ENCODE measurements at places on chromosomes 11 and 22. TPM values are rescaled to one million over a fixed set of nuclear protein-coding genes. Genes with fewer than 3 reads are reported as not detected.

DNA sequence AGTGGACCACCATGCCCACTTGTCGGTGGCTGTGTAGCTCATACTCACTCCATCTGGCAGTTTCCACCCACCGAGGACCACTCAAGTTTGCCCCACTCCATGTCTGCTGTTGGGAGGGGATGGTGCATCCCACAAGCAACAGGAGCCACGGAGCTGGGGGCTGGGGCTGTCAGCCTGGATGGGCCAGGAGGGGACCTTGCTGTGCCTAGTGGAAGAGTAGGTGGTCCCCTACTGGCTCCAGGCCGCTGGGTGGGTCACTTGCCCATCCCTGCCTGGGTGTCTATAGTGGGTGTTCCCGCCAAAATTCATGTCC, 57.0 kb downstream of the SMIM38 start:
- DNase-seq = no peak

DNA sequence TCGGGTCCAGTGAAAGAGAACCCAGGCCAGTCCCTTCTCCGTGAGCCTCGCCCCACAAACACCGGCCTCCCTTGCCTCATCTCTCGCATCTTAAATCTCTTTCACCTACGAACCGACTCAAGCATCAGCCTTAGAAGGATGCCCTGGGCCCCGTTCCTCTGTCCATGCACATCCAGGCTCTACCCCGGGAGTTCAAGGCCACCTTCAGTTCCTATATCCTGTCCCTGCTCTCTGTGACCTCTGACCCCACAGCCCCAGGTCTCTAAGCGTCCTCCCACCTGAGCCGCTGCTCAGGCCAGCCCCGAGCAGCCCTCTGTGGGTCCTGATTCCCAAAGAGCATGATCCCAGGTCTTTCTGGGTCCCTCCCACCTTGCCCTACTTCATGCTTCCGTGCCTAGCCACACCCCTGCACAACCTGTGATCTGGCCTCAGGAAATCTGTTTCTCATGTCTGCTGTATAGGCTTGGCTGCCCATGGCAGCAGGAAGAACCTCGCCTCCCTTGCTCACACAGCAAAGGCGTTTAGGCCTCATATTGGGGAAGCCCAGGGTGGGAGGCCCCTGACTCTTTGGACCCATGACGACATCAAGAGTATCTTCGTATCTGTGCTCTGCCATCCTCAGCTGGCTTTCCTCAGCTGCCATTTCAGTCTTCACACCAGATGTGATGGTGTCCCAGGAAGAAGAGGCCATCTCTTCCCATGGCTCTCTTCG, 77.5 kb upstream of the SEPTIN5 start:
- no peak for DNase-seq

DNA sequence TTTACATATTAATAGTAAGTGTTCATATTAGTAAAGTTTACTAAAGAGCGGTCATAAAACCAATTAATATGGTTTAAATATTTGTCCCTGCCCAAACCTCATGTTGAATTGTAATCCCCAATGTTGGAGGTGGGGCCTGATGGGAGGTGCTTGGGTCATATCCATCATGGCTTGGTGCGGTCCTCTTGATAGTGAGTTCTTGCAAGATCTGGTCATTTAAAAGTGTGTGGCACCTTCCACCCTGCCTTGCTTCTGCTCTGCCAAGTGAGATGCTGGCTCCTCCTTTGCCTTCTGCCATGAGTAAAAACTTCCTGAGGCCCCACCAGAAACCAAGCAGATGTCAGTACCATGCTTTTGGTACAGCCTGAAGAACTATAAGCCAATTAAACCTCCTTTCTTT, 54.8 kb upstream of the OLFML1 start:
- DNase-seq = no peak

GRCh38 chr11:79419120-79419519, 21.7 kb downstream of the TENM4 start:
- no peak for DNase-seq

DNA sequence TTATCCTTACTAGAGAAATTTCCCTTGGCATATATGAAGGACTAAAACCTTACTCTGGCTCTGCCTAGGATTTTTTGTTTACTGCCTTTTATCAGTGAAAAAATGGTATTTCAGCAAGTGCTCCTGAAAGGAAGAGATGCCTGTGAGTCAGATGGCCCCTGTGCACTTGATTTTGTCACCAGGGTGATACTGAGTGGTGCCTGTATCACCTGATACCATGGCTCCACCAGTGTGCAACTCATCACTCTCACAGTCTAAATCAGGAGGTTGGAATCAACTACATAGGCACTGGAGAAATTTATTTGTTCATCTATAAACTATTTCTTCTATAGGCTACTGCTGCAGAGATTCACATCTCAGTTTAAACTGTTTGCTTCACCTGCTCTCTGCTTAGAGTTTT, 43.2 kb downstream of the F2 start:
- no peak for DNase-seq

DNA sequence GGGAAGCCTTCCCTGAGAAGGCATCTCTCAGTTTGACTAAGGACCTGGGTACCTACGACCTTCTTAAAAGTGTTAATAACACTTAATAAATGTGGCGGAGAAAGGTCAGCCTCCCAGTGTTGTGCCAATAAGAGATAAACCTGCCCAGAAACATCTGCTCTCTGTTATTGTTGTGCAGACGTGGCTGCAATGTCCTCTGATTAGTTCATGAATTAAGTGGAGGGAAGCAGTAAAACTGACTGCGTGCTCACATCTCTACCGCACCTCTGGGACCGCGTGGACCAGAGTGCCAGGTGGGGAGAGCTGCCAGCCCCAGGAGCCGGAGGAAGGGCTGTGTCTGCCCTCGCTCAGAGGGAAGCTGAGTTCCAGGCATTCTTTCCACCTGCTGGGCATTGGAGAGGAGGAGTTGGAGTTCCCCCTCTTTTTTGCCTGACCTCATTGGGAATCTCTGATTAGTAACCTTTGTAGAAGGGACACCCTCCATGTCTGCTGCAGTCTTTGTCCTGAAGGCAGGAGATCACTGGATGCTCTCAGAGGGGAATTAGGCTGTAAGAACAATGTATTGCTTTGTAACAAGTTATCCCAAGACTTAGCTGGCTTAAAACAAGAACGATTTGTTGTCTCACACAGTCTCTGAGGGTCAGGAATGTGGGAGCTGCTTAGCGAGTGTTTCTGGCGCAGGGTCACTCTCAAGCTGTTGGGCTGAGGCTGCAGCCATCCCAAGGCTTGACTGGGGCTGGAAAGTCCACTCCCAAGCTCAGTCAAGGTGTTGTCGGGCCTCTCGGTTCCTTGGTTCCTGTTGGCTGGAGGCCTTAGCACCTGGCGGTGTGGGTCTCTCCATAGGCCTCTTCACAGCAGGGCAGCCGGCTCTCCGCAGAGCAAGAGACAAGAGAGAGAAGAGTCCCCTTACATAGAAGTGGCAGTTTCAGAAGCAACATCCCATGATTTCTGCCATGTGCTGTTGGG, 247.6 kb upstream of the TBCEL start:
- DNase-seq = no peak

DNA sequence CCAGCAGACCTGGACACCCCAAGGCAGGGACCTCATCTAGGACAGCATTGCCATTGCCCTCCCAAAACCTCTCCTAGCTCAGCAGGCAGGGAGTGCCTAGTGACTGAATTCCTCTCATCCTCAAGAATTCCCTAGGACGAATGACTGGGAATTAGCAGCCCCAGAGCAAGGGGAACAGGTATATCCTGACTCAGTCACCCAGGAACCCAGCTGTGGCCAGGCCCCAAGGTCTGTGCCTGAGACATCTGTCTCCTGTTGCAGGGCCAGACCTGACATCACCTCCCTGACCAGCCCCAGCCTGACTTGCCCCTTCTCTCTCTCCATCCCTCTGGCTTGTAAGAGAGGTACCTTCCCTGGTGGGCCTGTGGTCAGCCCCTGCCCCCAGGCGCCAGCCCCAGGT, 39.0 kb upstream of the SUSD2 start:
- DNase-seq = no peak

DNA sequence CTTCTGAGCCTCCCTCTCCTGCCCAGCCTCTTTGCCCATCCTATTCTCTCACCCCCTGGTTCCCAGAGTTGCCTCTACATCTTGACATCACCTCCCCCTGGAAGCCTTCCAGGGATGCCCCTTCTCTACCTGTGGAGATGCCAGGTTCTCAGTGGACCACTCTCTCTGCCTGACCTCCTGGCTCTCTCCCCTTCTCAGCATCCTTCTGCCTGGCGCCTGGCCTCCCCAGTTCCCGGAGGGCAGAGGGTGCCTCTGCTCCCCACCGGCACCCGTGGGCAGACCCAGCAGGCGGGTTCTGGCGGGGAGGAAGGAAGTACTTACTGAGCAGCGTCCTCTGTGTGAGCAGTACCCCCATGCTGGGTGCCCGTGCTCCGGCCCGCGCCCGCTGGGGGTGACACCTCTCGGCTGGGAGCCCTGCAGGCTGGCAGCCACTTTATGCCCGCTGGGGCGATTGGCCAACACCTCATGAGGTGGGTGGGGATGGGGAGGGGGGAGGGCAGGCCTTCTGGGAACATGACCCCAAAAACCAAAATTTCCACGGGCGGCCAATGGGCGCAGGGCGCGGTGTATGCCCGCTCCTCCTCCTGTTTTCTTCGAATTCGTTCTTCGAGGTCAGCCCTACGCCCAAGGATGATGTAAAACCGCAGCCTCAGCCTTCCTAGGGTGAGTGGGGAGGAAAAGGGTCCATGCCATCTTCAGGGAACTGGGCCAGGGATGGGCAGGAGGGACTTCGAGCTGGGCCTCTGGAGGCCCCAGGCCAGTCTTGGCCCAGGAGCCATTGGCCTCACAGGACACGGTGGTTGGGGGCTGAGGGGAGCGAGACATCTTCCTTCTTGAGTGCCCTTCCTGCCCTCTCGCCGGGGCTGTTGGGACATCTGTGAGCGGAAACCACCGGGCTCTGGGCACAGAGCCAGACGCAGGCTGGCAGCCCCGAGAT, at the start of gene OSM:
OSM (minus strand) TSS at position 407 of the 937 bp plus-strand sequence; CDS start at position 355, 52 bp downstream.
- DNase-seq = no peak

Gene PELI3
- 4.6 TPM for polyA plus RNA-seq

Gene IRAG1
- polyA plus RNA-seq = 60.3 TPM

Gene RIC8A
- 153 TPM for polyA plus RNA-seq

Gene SCN2B
- polyA plus RNA-seq = not detected

Measured in AG04450 (cell line).